DMS153 (cell line): ENCODE measurements at places on chromosomes 3 and 15.
A peak's percentile ranks its signal among the peaks of the same experiment; 100 is the strongest.

- no peak for DNase-seq
Observed at GRCh38 chr3:188719545-188719944, 452.2 kb upstream of the TPRG1 start.

DNA sequence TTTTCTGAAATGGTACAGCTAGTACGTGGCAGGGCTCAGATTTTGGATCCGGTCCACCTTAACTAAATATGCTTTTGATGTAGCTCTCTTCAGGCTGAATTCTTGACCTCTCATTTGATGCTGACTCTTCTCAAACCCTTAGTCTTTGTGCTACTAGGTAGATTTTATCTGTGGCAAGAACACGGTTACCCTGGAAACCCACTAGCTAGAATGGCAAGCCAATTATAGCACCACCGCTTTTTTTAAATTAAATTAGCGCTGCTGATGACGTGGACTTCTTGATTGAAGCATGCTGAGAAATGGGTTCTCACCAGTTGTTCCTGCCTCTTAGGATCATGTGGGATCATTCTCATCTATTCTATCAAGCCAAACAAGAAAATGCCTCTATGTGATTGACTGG is 421.5 kb downstream of the LPP start:
- no peak for DNase-seq

GRCh38 chr3:15319575-15319974 is 12.8 kb downstream of the SH3BP5 start:
- no peak for DNase-seq

DNA sequence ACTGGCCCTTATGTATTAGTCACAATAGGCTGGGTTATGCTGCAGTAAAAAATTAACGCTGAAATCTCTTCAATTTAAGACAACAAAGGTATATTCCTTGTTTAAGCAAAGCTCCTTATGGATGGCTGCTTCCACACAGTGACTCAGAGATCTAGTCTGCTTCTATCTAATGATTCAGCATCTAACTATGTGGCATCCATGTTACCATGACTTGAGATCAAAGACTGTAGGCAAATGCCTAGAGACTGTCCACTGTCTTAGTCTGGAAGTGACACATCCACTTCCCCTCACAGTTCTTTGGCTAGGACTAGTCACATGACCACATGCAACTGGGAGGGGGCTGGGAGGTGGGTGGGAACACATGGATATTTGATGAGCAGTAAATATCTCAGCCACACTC is 61.3 kb upstream of the PSMD6 start:
- DNase-seq, result no peak

GRCh38 chr3:119596398-119596797 is 1.3 kb upstream of the PLA1A start:
- DNase-seq, result no peak

GRCh38 chr3:38003371-38003816 is 12.8 kb downstream of the VILL start:
- DNase-seq, result no peak

DNA sequence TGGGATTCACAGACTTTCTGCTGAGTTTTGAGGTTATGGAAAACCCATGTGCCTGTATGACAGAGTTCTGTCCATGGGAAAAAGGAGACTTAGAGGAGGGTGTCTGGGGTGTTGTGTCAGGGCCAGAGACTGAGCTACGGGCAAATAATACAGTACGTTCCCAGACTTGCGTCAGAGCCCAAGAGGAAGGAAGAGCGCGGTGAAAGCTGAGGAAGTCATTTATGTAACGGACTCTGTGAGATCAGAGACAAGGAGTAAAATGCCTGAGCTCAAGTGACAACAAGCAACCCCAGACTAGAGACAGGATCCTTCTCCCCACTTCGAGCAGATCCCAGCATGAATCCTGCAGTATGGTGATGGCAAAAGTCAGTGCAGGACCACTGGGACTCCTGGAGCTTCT is 368.6 kb upstream of the MCTP2 start:
- DNase-seq, result no peak

DNA sequence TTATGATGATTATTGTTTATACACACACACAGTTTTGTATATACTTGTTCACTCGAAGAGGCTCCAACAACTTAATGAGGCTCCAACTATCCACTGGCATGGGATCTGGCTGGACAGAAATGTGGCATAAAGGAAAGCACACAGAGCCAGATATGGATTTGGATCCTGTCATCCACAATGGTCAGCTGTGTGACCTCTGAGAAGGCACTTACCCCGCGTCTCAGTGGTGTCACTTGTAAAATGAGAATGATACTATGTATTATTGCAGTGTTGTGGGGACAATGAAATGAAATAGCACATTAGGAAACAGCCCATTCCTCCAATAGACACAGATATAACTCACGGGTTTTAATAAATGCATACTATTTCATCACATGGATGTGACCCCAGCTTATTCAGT is 42.2 kb downstream of the PDZRN3 start:
- no peak for DNase-seq

GRCh38 chr15:81160312-81161159 is 26.5 kb downstream of the CFAP161 start:
- DNase-seq, result peak; percentile 71

DNA sequence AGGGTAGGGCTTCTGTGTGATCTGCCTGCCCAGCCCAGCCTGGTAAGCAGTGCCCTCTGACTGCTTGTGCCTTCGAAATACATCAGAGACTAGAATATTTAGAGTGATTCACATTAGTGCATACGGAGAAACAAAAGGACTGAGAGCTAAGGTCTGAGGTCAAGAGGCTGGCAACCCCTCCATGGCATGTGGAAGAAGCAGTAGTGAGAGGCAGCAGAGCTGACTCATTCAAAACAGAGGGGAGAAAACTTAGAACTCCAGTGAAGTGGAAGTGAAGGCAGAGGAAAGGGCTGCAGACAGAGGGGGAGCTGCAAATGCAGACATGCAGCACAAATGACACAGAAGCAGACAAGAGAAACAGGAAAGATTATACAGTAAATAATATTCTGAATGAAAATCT is 61.6 kb downstream of the ULK4 start:
- DNase-seq, result no peak

DNA sequence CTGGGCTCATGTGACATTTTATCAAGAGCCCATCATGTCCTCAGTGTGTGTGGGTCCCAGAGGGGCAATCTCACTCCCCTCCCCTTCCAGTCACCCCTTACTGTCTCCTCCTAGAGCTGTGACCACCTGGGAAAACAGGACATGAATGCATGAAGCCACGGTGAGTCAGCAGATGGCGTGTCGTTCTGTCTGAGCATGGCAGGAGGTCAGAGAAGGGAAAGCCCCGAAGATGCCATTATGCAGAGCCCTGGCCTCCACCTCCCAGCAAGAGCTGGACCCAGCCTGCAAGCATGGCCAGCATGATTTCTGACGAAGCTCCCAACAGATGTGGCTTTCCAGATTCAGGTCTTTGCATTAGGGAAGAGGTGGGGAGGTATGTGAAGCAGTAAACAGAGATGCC is 118.5 kb downstream of the TLE3 start:
- DNase-seq, result no peak

- DNase-seq, result no peak
Observed at GRCh38 chr15:64161688-64162477, 939 bp downstream of the PPIB start.

DNA sequence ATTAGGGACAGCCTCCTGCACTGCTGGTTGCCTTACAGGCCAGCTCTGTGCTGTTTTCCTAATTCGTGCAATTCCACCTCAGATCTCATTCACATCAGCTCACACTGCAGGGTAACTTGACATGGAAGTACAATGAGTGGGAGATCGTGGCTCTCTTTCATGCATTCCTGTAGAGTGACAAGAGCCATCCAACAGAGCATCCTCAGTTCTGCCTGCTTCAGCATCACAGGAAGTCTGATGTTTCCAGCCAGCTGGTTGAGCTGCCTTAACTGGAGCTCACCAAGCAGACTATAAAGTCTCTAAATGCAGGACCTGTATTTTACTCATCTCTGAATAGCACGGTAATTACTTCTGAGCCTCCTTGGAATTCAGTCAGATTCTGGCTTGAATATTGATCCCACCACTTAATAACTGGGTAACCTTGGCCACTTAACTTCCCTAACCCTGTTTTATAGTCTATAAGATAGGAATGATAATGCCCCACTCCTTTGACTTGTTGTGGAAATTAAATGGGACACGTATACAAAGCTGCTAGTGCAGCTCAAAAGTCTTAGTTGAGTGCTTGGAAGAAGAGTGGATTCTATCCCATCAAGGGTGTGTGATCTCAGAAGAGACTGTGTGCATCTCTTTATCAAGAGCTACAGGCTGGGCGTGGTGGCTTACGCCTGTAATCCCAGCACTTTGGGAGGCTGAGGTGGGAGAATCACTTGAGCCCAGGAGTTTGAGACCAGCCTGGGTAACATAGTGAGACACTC is 1.4 kb upstream of the DIS3L start:
- DNase-seq, result no peak

DNA sequence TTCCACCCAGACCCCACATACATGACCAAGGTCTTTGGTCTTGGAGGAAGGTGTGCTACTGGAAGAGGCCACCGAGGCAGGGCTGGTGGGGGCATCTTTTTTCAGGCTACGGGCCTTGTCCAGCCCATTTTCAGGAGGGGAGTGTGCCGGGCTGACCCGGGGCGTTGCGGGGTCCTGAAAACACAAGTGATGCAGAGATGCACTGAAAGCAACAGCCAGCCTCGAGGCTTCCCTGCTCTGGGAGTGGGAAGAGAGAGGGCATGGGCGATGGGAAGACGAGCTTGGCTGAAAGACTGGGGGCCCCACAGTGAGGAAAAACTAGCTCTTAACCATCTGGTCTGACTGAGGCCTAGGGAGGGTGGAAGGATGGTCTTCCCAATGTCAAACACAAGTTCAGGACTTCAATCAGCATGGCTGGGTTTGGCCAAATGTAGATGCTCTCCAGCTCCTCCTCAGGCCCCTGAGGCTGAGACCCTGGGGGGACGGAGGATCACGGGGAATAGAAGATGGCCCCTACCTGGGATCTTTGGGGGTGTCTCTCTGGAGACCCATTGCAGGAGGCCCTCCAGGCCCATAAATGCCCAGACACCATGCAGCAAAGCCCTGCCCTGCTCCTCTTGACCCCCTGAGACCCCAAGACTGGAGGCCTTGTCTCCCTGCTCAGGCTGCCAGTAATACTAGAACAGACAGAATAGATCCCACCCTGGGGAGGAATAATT is 38.9 kb downstream of the TLE3 start:
- DNase-seq, result no peak

DNA sequence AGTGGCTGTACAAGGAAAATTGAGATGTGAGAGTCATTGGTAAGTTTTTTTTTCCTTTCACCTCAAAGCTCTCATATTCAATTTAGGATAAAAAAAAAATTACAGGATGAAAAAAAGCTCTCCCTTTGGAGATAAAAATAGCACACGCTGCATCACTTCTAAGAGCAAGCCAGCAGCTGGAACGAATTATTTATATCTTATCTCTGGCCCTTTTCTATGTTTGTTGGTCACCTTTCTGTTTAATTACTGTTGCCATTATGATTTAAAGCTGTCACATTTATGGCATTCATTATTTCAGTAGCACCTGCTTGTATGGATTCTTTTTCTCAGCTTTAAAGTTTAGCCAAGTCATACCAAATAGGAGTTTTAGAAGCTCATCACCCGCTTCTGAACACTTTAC is 171.6 kb upstream of the PDZRN3 start:
- DNase-seq, result no peak
